ENCODE measurements at places on chromosomes 11 and 22.

DNA sequence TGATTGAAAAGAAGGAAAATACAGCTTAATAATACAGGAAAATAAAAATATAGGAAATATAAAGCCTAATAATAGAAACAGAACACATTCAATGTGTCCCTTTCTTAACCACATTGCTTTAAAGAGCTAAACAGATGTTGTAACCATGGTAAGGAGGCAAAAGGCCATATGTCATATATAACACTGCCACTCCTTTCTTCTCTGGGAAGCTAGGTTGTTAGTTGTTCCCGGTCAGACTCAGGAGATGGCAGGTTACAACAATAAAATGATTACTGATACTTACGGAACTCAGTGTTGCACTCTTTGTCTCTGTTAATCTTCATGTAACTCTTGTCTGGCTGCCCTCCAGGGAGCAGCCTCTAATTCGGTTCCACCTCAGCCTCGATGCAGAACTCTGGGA, 134.7 kb upstream of the PGR start:
- DNase-seq: no peak

- no peak for DNase-seq
These were observed 22.6 kb downstream of the DAGLA start for GRCh38 chr11:61702701-61703312.

DNA sequence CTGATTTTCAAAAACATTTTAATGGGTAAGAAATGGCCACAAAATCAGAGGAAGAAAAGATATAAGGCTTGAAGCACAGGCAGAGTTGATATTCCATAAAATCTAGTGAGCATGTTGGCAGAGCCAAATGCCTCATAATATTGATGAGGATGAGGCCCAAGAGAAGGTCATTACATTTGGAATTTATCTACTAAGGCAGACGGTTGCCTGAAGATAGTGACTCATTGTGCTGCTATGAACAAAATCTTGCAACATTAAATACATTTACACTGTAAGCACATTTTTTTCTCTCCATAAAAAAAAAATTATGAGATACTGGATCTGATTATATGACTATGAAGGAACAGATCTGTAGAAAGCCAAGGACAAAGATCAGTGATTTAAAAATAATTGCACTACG, 881.4 kb upstream of the CHORDC1 start:
- DNase-seq: no peak

GRCh38 chr11:94871491-94872185, 101.7 kb downstream of the CWC15 start:
- DNase-seq: no peak

GRCh38 chr11:107801641-107802040, 56.9 kb downstream of the SLC35F2 start:
- no peak for DNase-seq

DNA sequence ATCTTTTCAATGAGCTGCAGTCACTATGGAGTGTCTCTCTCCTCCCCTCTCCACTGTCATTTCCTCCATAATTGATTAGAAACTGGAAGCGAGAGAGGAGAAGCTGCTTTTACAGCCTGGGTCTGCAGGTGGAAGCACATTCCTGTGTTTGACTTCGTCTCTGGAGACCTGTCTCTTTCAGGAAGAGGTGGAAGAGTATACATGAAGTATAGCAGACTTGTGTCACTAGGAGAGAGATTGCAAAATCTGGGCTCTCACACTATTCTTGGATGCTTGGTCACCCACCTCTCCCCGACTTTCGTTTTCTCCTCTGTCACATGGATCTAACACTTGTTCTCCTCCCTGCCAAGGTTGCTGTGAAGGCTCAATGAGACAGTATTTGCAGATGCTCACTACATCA, 323.3 kb downstream of the NTM start:
- no peak for DNase-seq

DNA sequence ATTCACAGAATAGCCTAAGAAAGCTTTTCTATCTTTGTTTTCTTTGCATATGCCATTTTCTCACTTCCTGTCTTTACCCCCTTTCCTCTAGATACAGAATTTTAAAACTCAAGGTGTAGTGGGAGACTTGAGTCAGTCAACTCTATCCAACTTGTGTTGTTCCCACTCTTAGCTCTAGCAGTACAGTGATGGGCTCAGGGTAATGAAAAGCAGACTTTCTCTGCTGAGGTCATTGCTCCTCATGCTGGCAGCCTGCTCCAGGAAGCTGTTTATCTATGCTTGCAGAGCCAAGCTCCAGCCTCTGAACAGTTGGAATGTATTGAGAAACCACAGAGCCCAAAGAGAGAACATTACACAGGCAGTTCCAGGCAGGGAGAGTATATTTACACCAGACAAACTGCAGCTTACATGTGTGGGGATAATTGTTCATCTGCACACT, 68.1 kb downstream of the CSTPP1 start:
- DNase-seq: no peak

GRCh38 chr11:14894657-14895598, 2.9 kb upstream of the CYP2R1 start:
- DNase-seq: no peak

GRCh38 chr11:44992774-44993173, 42.1 kb upstream of the TP53I11 start:
- no peak for DNase-seq

DNA sequence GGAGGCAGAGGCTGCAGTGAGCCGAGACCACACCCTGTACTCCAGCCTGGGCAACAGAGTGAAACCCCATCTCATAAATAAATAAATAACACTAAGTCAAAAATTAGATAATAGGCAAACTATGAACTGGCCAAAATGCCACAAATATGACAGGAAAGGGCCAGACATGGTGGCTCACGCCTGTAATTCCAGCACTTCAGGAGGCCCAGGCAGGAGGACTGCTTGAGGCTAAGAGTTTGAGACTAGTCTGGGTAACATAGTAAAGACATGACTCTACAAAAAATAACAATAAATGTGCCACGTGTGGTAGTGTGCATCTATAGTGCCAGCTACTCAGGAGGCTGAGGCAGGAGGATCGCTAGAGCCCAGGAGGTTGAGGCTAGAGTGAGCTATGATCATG, 19.9 kb downstream of the SEC14L6 start:
- DNase-seq: no peak

DNA sequence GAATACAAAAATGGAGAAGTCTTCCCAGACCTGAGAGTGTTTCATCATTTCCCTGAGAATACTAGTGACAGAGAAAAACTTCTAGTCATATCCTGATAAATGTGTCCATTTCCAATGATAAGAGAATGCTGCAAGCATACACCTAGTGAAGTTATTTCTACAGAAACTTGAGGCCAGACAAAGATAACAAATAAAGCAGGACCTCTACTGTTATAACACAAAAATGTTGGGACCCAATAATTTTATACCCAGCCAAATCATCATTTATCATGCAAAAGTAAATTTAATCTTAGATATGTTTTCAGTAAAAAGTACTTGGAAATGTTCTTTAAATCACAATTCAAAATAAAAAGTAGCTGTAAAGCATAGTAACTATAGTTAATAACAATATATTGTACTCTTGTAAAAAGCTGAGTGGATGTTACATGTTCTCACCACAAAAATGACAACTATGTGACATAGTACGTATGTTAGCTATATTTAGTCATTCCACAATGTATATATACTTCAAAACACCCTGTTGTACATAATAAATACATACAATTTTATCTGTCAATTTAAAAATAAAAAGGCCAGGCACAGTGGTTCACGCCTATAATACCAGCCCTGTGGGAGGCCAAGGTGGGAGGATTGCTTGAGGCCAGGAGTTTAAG, 12.6 kb downstream of the RRAS2 start:
- DNase-seq: no peak

DNA sequence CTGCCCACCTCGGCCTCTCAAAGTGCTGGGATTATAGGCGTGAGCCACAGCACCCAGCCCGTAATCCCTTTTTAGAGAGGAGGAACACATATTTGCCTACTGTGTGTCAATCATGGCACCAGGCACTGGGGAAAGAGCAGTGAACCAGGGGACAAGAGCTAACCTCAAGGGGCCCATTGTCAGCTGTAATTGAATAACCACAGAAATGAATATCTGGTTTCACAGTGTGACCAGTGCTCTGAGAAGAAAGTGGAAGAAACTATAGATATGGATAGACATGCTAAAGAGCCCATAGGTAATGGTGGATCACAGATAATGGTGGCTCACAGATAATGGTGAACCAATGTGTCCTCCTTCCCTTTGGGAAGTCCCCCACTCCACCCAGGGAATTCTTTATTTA, 8.6 kb upstream of the KCTD14 start:
- no peak for DNase-seq

GRCh38 chr22:19120829-19121630, 1.2 kb downstream of the DGCR2 start:
- no peak for DNase-seq

- DNase-seq: no peak
These were observed 710.3 kb downstream of the KCNA4 start for GRCh38 chr11:29306527-29306926.

DNA sequence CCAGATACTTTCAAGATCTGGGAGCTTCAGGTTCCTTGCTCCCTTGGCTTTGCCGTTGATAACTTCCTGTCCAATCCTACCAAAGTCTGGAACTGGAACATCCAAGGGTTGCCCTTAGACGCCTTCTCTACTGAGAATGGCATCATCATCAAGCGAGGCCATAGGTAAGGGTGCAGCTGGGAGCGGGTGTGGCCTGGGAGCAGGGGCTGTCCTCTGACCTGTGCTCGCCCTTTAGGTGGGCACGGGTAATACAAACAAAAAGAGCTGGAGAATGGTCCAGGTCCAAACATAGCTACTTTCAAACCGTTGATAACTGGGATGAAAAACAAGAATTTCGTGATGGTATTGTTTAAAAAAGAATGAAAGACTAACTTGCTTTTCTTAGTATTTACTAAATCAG, 25.0 kb downstream of the CASP12 start:
- no peak for DNase-seq

DNA sequence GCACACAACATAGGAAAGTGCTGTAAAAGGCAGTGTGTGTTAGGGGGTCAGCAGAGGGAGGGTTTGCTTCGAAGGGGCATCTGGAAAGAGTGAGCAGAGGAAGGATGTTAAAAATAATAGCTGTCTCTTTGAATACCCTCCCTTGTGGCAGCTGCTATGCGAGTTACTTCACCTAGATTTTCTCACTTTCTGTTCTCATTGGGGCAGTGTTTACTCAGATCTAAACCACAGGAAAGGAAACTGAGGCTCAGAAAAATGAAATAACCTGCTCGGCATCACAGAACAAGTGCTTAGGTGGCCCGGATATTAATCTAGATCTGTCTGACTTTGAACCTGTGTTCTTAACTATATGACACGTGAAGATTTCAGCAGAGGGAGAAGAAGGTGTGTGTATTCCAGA, 125.3 kb downstream of the C11orf91 start:
- DNase-seq: no peak

- peak; percentile 9 for DNase-seq
These were observed 21.9 kb downstream of the SCUBE1 start for GRCh38 chr22:43320943-43321900.

GRCh38 chr22:37711490-37711889, 14.6 kb downstream of the TRIOBP start:
- no peak for DNase-seq

GRCh38 chr11:21814169-21814568, 378.7 kb upstream of the ANO5 start:
- DNase-seq: no peak

DNA sequence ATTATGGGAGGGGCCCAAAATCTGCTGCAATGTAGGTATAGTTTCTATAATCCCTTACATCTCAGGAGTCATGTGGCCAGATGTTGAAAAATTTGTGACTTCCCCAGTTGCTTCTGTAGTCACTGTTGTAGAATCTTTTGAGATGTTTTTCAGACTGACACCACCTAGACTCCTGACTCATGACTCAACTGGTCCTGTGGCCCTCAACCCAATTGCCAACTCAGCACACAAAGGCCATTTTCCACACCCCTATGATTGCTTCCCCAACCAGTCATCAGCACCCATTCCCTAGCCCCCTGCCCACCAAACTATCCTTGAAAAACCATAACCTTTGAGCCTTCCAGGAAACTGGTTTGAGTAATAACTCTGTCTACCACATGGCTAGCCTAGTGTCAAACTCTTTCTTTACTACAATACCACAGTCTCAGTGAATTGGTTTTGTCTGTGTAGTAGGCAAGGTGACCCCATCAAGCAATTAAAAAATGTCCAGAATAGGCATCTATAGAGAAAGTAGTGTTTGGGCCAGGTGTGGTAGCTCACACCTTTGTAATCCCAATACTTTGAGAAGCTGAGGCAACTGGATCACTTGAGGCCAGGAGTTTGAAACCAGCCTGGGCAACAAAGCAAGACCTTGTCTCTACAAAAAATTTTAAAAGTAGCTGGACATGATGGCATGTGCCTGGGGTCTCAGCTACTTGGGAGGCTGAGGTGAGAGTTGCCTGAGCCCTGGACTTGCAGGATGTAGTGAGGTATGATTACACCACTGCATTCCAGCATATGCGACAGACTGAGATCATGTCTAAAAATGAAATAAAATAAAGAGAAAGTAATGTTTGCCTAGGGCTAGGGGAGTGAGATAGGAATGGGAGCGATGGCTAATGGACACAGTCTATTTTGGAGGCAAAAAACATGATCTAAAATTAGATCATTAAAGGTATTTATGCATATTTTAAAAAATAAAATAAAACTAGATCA, 24.1 kb upstream of the FEZ1 start:
- DNase-seq: no peak

GRCh38 chr11:89015614-89016013, 50.2 kb downstream of the GRM5 start:
- DNase-seq: no peak

GRCh38 chr22:41998361-41999261, at the start of gene WBP2NL:
TSS of gene WBP2NL (plus strand) at chr22:41998788. CDS start at chr22:41998819, 31 bp downstream.
- DNase-seq: peak; percentile 86

- no peak for DNase-seq
These were observed 28.2 kb upstream of the CTSD start for GRCh38 chr11:1791912-1792311.

GRCh38 chr11:16759857-16760508, 21.5 kb downstream of the C11orf58 start:
- DNase-seq: no peak

- DNase-seq: no peak
These were observed 36.4 kb upstream of the PGR start for GRCh38 chr11:101166038-101166437.

GRCh38 chr11:19079643-19080440, 19.3 kb upstream of the MRGPRX2 start:
- DNase-seq: no peak

DNA sequence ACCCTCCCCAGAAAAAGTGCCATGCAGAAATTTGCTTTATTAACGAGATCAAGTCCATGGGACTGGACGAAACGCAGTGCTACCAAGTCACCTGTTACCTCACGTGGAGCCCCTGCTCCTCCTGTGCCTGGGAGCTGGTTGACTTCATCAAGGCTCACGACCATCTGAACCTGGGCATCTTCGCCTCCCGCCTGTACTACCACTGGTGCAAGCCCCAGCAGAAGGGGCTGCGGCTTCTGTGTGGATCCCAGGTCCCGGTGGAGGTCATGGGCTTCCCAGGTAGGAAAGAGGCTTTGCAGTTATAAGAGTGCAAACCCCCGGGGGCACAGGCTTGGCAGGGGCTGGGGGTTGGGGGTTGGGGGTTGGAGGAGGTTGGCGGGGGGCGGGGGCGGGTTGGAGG, 4.2 kb downstream of the APOBEC3H start:
- no peak for DNase-seq

GRCh38 chr11:115256397-115257197, 247.6 kb downstream of the CADM1 start:
- DNase-seq: no peak

- no peak for DNase-seq
These were observed 1129.1 kb downstream of the DLG2 start for GRCh38 chr11:84497981-84498411.

GRCh38 chr11:92140021-92140420, 84.6 kb upstream of the FAT3 start:
- no peak for DNase-seq
